ENCODE measurements at places on chromosomes 12 and 14. TPM values are rescaled to one million over a fixed set of nuclear protein-coding genes. Genes with fewer than 3 reads are reported as not detected.

The GPR132 gene
- 0.66 TPM for total RNA-seq

The KLRD1 gene
- 0.82 TPM for total RNA-seq

The RPAP3 gene
- total RNA-seq, result 29.0 TPM

The CCNT1 gene
- total RNA-seq, result 43.7 TPM

The IFNG gene
- not detected for total RNA-seq

The SLC25A21 gene
- 0.49 TPM for total RNA-seq

The MYH6 gene
- 0.49 TPM for total RNA-seq

The CLEC2B gene
- total RNA-seq, result 13.5 TPM

The KLRG1 gene
- 6.7 TPM for total RNA-seq

The SYNDIG1L gene
- total RNA-seq, result 0.60 TPM

The ZDHHC22 gene
- total RNA-seq, result 5.6 TPM

The SLC6A15 gene
- 71.4 TPM for total RNA-seq

The TOMM20L gene
- not detected for total RNA-seq

The KLRC1 gene
- 0.27 TPM for total RNA-seq

The BEGAIN gene
- 8.8 TPM for total RNA-seq

The ANO2 gene
- total RNA-seq, result 94.8 TPM

The CLEC2A gene
- 1.1 TPM for total RNA-seq

The WNT1 gene
- not detected for total RNA-seq

The EAPP gene
- 91.2 TPM for total RNA-seq

The PLXNC1 gene
- total RNA-seq, result 73.7 TPM

The HCAR1 gene
- 0.99 TPM for total RNA-seq

The KLRB1 gene
- 0.77 TPM for total RNA-seq

The MBD6 gene
- 52.1 TPM for total RNA-seq

All from camera-type eye (tissue), 1 donor.